Central memory CD8-positive, alpha-beta T cell (primary cell): ENCODE measurements at places on chromosomes 2 and 18.
A peak's percentile ranks its signal among the peaks of the same experiment; 100 is the strongest.

- peaks cover 48% of the 10 kb centered on the region for H3K27me3 ChIP-seq
- H3K36me3 ChIP-seq, result no peaks in the 10 kb centered on the region
- H3K4me1 ChIP-seq, result no peaks in the 10 kb centered on the region
- no peak for DNase-seq
Measured at GRCh38 chr2:240340361-240340761, 95.1 kb upstream of the GPC1 start.

- H3K4me1 ChIP-seq, result no peaks in the 10 kb centered on the region
- no peaks in the 10 kb centered on the region for H3K27me3 ChIP-seq
- H3K36me3 ChIP-seq, result no peaks in the 10 kb centered on the region
- no peak overlapping the region for H3K4me3 ChIP-seq
- DNase-seq, result no peak
- H3K27ac ChIP-seq, result no peak overlapping the region
Measured at GRCh38 chr2:229296536-229296935, 25.4 kb upstream of the PID1 start.

- peaks cover 3% of the 10 kb centered on the region for H3K36me3 ChIP-seq
- no peak for DNase-seq
- H3K4me3 ChIP-seq, result no peak overlapping the region
- no peaks in the 10 kb centered on the region for H3K4me1 ChIP-seq
- no peak overlapping the region for H3K27ac ChIP-seq
Measured at GRCh38 chr18:77481541-77481940, 231.9 kb downstream of the GALR1 start.

GRCh38 chr2:19575641-19576040 lies 217.2 kb upstream of the OSR1 start:
- no peak overlapping the region for H3K4me3 ChIP-seq
- H3K36me3 ChIP-seq, result no peaks in the 10 kb centered on the region
- DNase-seq, result no peak
- no peaks in the 10 kb centered on the region for H3K4me1 ChIP-seq

DNA sequence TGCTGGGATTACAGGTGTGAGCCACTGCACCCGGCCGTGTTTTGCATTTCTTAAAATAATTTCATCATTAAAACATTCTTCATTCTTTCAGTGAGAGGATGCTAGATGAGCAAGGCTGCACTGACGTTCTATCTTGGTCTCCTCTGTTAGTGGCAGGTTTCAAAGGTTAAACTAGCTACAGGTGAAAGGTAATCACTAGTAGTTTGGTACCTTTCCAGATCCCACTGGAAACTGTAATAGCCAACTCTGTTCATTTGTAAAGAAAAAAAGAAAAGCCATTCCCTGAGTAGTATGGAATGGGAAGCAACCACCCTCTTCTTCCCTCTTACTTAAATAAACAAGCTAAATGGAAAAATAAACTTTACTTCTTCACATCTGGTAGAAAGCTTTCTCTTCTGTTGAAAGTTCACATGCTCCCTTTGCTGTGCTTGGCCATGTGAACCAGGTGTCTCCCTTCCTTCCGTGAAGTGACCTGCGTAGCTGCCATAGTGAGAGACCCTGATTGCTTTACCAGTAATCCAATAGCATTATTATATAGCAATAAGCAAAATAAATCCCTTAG lies 94.0 kb downstream of the GREB1L start:
- no peak for DNase-seq
- no peak overlapping the region for H3K27ac ChIP-seq
- H3K36me3 ChIP-seq, result no peaks in the 10 kb centered on the region
- no peaks in the 10 kb centered on the region for H3K4me1 ChIP-seq
- H3K4me3 ChIP-seq, result no peak overlapping the region

- H3K4me3 ChIP-seq, result peak overlapping the region; percentile 76
- peaks cover 44% of the 10 kb centered on the region for H3K27me3 ChIP-seq
- H3K4me1 ChIP-seq, result peaks cover 16% of the 10 kb centered on the region
- H3K27ac ChIP-seq, result no peak overlapping the region
- peaks cover 1% of the 10 kb centered on the region for H3K36me3 ChIP-seq
- DNase-seq, result no peak
Measured at GRCh38 chr2:68318914-68319397, 793 bp downstream of the CNRIP1 start.

DNA sequence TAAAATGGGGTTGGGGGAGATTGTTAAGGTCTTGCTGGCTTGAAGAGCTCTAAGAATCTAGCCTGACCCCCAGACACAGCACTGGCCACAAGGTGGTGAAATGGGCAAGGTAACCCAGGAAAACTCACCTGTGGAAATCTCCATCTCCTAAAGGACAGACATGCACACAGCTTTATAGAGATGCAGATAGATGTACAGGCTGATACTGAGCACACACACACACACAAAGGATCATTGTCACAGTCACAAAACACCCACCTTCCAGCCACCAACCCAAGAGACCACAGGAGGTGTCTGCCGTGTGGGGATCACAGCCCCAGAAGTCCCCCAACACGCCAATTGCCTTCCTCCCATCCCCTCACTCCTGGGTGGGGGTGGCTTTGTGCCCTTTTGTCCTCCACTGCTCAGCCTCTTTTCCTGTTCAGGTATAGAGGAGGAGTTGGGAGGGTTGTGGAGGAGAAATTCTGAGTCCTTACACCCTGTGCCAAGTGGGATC lies 3.2 kb upstream of the CYP26B1 start:
- peaks cover 4% of the 10 kb centered on the region for H3K36me3 ChIP-seq
- no peak for DNase-seq
- no peak overlapping the region for H3K27ac ChIP-seq
- H3K27me3 ChIP-seq, result peaks cover 96% of the 10 kb centered on the region
- H3K4me3 ChIP-seq, result no peak overlapping the region

GRCh38 chr2:157784169-157784822 lies 91.8 kb downstream of the ACVR1 start:
- peaks cover 9% of the 10 kb centered on the region for H3K4me1 ChIP-seq
- H3K4me3 ChIP-seq, result no peak overlapping the region
- no peak overlapping the region for H3K27ac ChIP-seq
- H3K36me3 ChIP-seq, result peaks cover 2% of the 10 kb centered on the region
- DNase-seq, result no peak

DNA sequence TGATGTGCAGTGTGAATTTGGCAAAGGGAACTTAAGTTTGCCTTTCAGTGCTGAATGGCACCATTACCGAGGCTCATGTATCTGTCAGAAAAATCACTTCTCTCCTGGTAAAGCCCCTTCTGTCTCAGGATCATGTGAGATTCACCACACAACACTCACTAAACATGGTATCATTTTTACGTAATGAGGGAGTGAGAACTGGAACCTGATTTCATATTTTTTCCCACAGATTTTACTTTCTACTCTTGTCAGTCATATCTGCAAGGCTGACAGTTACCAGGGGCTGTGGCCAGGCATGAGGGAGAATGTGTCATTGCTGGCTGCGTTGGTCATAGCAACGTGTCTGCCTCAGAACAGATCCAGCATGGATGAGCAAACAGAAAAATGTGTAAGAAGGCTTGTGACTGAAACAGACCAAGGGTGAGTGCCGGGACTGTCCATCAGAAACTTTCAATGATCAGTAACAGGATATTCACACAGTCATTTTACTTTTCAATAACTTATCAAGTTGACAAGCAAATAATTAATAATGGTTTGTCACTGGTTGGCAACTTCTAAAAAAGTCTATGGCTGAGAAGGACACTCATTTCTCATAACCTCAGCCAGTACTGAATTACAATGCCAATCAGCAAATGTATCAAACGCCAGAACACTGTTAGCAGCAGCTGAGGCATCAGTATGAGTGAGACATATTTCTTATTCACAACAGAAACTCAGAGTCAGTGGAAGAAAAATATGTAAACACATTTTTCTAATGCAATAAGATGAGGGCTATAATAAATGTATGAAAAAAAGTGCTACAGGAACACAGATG lies 100.5 kb downstream of the CDC42EP3 start:
- H3K4me1 ChIP-seq, result peaks cover 25% of the 10 kb centered on the region
- H3K36me3 ChIP-seq, result no peaks in the 10 kb centered on the region
- no peak for DNase-seq

- H3K27ac ChIP-seq, result no peak overlapping the region
- no peaks in the 10 kb centered on the region for H3K27me3 ChIP-seq
- no peak for DNase-seq
- no peak overlapping the region for H3K4me3 ChIP-seq
- H3K36me3 ChIP-seq, result no peaks in the 10 kb centered on the region
Measured at GRCh38 chr2:97848306-97848705, 134.9 kb downstream of the ZAP70 start.

- no peak for DNase-seq
- H3K27ac ChIP-seq, result peak overlapping the region; percentile 67
Measured at GRCh38 chr2:237980751-237981150, 13.9 kb downstream of the UBE2F start.

GRCh38 chr2:2580341-2580740 lies 249.3 kb upstream of the MYT1L start:
- no peaks in the 10 kb centered on the region for H3K36me3 ChIP-seq
- H3K27me3 ChIP-seq, result no peaks in the 10 kb centered on the region
- no peak overlapping the region for H3K4me3 ChIP-seq
- no peak overlapping the region for H3K27ac ChIP-seq
- H3K4me1 ChIP-seq, result no peaks in the 10 kb centered on the region

DNA sequence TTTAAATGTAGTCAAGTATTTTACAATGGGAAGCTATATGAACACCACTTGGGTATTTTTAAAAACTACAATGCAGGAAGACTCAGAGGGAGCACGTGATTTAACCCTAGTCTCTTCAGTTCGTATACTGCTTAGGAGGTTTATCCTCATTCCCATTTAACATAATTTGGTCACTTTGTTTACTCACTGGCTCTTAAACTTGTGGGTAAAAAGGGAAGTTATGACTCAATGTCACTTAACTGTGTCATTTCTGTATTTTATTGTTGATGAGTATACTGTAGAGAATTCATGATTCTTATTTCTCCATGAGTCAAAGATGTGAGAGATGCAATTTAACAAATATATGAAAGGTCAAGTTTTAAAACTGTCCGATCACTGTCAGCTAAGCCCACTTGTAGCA lies 48.2 kb downstream of the SLC66A3 start:
- H3K4me1 ChIP-seq, result peaks cover 15% of the 10 kb centered on the region
- peaks cover 33% of the 10 kb centered on the region for H3K36me3 ChIP-seq
- H3K4me3 ChIP-seq, result no peak overlapping the region
- H3K27me3 ChIP-seq, result no peaks in the 10 kb centered on the region
- H3K27ac ChIP-seq, result peak overlapping the region; percentile 13

DNA sequence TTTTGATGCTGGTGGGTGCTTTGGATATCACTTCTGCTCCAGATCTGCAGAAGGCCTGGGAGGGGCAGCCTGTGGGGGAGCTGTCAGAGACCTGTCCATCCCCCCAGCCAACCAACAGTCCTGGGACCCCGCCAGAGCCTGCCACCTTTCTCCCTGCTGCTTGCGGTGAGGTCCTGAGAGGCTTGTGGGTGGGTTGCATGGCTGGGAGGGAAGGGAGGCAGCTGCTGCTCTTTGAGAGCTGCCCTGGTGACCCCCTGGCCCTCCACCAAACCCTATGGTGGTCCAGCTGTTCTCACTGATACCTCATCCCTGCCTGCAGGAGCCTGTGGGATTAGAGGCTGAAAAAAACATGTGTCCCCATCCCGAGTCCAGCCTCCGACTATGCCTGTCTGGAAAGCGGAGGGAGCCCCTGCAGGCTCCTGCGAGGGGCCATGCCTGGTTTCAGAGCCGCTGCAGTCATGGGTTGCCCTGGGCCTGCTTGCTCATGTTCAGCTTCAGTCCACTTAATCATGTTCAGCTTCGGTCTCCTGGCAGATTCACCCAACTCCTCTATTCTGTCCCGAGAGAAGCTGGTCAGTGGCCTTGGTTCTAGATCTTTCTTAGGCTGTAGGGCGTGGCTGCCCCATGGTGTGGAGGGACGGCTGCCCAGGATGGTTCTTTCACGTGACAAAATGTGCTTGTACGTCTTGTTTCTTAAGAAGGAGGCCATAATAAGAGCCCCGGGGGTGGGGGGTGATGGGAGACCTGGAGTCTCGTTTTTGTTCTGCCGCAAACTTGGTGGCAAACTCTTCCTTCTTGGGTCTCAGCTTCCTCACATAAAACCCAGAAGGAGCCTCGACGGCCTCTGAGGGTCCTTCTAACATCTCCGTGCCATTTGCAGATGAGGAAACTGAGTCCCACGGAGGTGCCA lies 98.5 kb downstream of the CTIF start:
- H3K36me3 ChIP-seq, result no peaks in the 10 kb centered on the region
- no peak overlapping the region for H3K4me3 ChIP-seq
- no peak overlapping the region for H3K27ac ChIP-seq

- H3K4me1 ChIP-seq, result no peaks in the 10 kb centered on the region
- H3K36me3 ChIP-seq, result no peaks in the 10 kb centered on the region
- H3K4me3 ChIP-seq, result no peak overlapping the region
- no peak for DNase-seq
- H3K27ac ChIP-seq, result no peak overlapping the region
- peaks cover 15% of the 10 kb centered on the region for H3K27me3 ChIP-seq
Measured at GRCh38 chr2:237057893-237058300, 27.8 kb upstream of the COPS8 start.

GRCh38 chr2:236169151-236169721 lies 1.1 kb upstream of the GBX2 start:
- peaks cover 8% of the 10 kb centered on the region for H3K4me1 ChIP-seq
- no peak overlapping the region for H3K4me3 ChIP-seq
- no peak overlapping the region for H3K27ac ChIP-seq
- H3K27me3 ChIP-seq, result peaks cover 69% of the 10 kb centered on the region
- peaks cover 2% of the 10 kb centered on the region for H3K36me3 ChIP-seq

- H3K27me3 ChIP-seq, result peaks cover 33% of the 10 kb centered on the region
- no peak for DNase-seq
- no peak overlapping the region for H3K27ac ChIP-seq
- no peaks in the 10 kb centered on the region for H3K4me1 ChIP-seq
- H3K36me3 ChIP-seq, result no peaks in the 10 kb centered on the region
- H3K4me3 ChIP-seq, result no peak overlapping the region
Measured at GRCh38 chr2:121034551-121034950, 250.5 kb downstream of the TFCP2L1 start.

- peaks cover 76% of the 10 kb centered on the region for H3K4me1 ChIP-seq
- H3K27ac ChIP-seq, result no peak overlapping the region
Measured at GRCh38 chr2:101736861-101737291, 39.4 kb downstream of the MAP4K4 start.

- H3K36me3 ChIP-seq, result no peaks in the 10 kb centered on the region
- H3K4me3 ChIP-seq, result no peak overlapping the region
- DNase-seq, result no peak
Measured at GRCh38 chr2:38454081-38454480, 77.0 kb upstream of the ATL2 start.

- H3K36me3 ChIP-seq, result peaks cover 8% of the 10 kb centered on the region
- H3K27ac ChIP-seq, result peak overlapping the region; percentile 47
- peak; percentile 48 for DNase-seq
- H3K4me1 ChIP-seq, result peaks cover 26% of the 10 kb centered on the region
- peak overlapping the region; percentile 70 for H3K4me3 ChIP-seq
Measured at GRCh38 chr2:151637271-151637781, 97.0 kb downstream of the NEB start.

DNA sequence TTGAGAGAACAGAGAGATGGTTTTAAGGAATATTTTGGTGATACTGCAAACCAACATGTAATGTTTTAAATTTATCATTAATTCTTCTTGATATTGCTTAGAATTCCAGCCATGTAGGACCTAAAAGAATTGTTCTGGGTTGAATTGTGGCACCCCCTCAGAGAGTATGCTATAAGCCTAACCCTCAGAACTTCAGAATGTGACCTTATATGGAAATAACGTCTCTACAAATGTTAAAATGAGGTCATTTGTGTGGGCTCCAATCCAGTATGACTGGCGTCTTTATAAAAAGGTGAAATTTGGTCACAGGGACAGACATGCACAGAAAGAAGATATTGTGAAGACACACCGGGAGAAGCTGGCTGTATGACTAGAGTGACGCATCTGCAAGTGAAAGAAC lies 193.6 kb downstream of the NRXN1 start:
- H3K27me3 ChIP-seq, result no peaks in the 10 kb centered on the region
- DNase-seq, result no peak
- H3K36me3 ChIP-seq, result no peaks in the 10 kb centered on the region
- H3K4me1 ChIP-seq, result no peaks in the 10 kb centered on the region
- H3K4me3 ChIP-seq, result no peak overlapping the region
